Airway epithelial cell (primary cell): ENCODE measurements at places on chromosomes 1 and 21. TPM values are rescaled to one million over a fixed set of nuclear protein-coding genes. Genes with fewer than 3 reads are reported as not detected.

EVA1C gene
- total RNA-seq, result 12.3 and 26.4 TPM in 2 replicates

SPATA45 gene
- total RNA-seq, result not detected in 2 replicates

HJV gene
- total RNA-seq, result not detected in 2 replicates

B3GALT5 gene
- under 0.01 TPM in 1 of 2 replicates, not detected in the other for total RNA-seq

ITLN2 gene
- total RNA-seq, result not detected in 2 replicates

DNAJC8 gene
- total RNA-seq, result 56.1 and 61.7 TPM in 2 replicates

CAPN8 gene
- total RNA-seq, result 0.21 TPM in 1 of 2 replicates, not detected in the other

PRR9 gene
- total RNA-seq, result not detected in 2 replicates

OR14K1 gene
- not detected in 2 replicates for total RNA-seq

REG4 gene
- total RNA-seq, result not detected in 2 replicates

CBR3 gene
- 8.3 and 12.8 TPM in 2 replicates for total RNA-seq

KCNQ4 gene
- total RNA-seq, result 0.07 TPM in 1 of 2 replicates, not detected in the other

GPR37L1 gene
- total RNA-seq, result 0.07 TPM in 1 of 2 replicates, not detected in the other

CASQ2 gene
- total RNA-seq, result 0.07 TPM in 1 of 2 replicates, not detected in the other

PLEKHA6 gene
- total RNA-seq, result 4.3 and 10.2 TPM in 2 replicates

SAMD11 gene
- 0.98 and 1.3 TPM in 2 replicates for total RNA-seq

MIS18A gene
- 17.9 and 20.1 TPM in 2 replicates for total RNA-seq

PLA2G4A gene
- total RNA-seq, result 5.1 and 7.5 TPM in 2 replicates

TMEM82 gene
- total RNA-seq, result not detected in 2 replicates

C8A gene
- total RNA-seq, result not detected in 2 replicates

ADAMTS1 gene
- total RNA-seq, result 35.0 and 37.0 TPM in 2 replicates

OR2G6 gene
- total RNA-seq, result not detected in 2 replicates

ADIPOR1 gene
- total RNA-seq, result 97.3 and 108 TPM in 2 replicates

OR2G3 gene
- not detected in 2 replicates for total RNA-seq

OR10Z1 gene
- not detected in 2 replicates for total RNA-seq

MROH9 gene
- not detected in 2 replicates for total RNA-seq

TCHHL1 gene
- not detected in 2 replicates for total RNA-seq

C1orf210 gene
- total RNA-seq, result 3.9 and 8.7 TPM in 2 replicates

CD34 gene
- not detected in 2 replicates for total RNA-seq

ANGPTL7 gene
- not detected in 2 replicates for total RNA-seq

PSMD4 gene
- total RNA-seq, result 149 and 155 TPM in 2 replicates

IPP gene
- total RNA-seq, result 6.7 and 8.0 TPM in 2 replicates

ADORA3 gene
- total RNA-seq, result not detected in 2 replicates

TAGLN2 gene
- total RNA-seq, result 816 and 871 TPM in 2 replicates

GPX7 gene
- 1.3 and 4.3 TPM in 2 replicates for total RNA-seq

XCL1 gene
- not detected in 2 replicates for total RNA-seq

COA6 gene
- 37.9 and 38.0 TPM in 2 replicates for total RNA-seq

FCRLB gene
- total RNA-seq, result 1.6 and 2.7 TPM in 2 replicates

RAB25 gene
- 206 and 251 TPM in 2 replicates for total RNA-seq

BECN2 gene
- total RNA-seq, result not detected in 2 replicates

RNU1-2 gene
- total RNA-seq, result under 0.01 TPM in 2 replicates

GUCA2B gene
- not detected in 2 replicates for total RNA-seq

G0S2 gene
- 57.3 and 105 TPM in 2 replicates for total RNA-seq

CFAP107 gene
- not detected in 2 replicates for total RNA-seq

TDRD5 gene
- not detected in 2 replicates for total RNA-seq

ACTA1 gene
- not detected in 2 replicates for total RNA-seq

ANKRD34A gene
- total RNA-seq, result 0.28 and 0.49 TPM in 2 replicates

AMY1C gene
- total RNA-seq, result 1.4 and 1.7 TPM in 2 replicates

TNFRSF25 gene
- 31.7 and 34.3 TPM in 2 replicates for total RNA-seq

GON4L gene
- 12.6 and 13.3 TPM in 2 replicates for total RNA-seq

DMBX1 gene
- not detected in 2 replicates for total RNA-seq

MFAP2 gene
- 53.0 and 53.1 TPM in 2 replicates for total RNA-seq

FLG2 gene
- under 0.01 and 0.05 TPM in 2 replicates for total RNA-seq

STIL gene
- total RNA-seq, result 5.4 and 8.7 TPM in 2 replicates
